Activated T-helper 1 cell treated with Interleukin-2 at 50 U/mL for 16 hours (primary cell): ENCODE measurements at places on chromosomes 1 and 21.

DNA sequence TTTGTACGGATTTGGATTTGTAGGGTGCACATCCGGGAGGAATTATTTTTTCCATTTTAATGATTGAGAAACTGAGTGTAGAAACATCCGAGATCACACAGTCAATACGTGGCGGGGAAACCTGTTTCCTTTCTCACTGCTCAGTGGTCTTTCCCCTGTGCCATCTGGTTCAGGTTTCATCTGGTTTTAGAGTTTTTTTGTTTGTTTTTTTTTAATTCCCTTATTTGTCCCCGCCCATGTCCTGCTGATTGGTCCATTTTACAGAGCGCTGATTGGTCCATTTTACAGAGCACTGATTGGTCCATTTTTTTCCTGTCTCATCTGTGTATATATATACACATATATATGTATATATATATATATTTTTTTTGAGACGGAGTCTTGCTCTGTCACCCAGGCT, 6.0 kb downstream of the TRPM2 start:
- DNase-seq, result no peak

- no peak for DNase-seq
These were observed 68.9 kb downstream of the ST3GAL3 start for GRCh38 chr1:43776043-43776761.

DNA sequence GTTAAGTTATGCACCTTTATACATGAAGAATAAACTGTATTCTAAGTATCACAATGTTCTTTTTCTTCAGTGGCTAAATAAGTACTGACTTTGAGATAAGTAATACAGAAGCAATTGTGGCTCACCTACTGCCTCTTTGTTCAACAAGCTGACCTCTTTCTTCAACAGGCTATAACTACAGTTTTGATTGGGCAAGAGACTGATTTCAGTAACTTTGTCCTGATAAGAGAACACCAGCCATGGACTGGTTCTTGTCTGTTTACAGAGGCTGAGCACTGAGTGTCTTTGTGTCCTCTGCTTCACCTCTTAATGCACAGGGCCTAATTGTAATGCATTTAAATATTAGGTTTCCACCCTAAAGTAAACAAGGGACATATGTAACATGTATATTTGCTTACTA, 34.6 kb upstream of the PDE4B start:
- DNase-seq, result no peak

DNA sequence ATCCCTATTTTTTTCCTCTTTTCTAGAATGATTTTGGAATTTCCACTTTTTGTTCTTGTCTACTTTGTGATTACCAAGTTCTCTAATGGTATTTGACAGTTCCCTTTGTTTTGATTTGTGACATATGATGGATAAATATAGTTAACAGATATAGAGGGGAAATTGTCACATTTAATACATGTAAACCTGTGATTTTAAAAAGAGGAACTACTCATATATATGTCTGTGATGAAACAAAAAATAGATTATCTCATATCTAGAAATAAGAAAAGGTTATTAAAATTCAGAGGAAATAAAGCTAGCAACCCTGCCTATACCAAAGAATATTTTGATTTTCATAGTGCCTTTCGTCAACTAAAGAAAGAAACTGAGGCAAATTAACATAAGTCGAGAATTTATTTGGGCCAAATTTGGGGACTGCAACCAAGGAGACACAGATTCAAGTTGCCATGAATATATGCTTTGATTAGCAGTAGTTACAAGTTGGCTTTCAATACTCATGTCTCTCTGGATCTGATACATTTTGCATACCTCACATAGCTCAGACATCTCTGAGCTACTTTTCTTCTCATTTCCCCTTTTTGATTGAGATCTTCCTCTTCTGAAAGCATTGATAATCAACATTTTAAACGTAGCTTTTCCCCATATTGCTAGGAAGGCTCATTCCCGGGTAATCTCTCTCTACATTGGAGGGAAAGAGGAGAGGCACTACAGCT, 15.6 kb upstream of the C21orf91 start:
- DNase-seq, result no peak

DNA sequence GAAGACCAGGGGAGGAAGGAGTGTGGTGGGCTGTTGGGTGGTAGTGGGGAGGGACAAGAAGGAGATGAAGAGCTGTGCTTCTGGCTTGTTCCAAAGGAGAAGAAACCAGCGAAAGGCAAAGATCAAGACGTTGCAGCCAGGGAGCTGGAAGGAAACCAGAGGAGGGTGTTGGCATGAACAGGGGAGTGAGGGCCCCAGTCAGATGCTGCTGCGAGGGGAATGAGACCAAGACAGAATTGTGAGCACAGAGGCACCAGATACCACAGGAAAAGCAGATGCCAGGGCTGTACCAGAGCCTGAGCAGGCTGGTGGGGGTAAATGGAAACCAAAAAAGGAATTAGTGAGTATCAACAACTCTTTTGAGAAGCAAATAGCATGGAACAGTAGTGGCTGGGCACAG, 6.0 kb downstream of the LAD1 start:
- DNase-seq, result no peak

- DNase-seq, result no peak
These were observed 181.3 kb downstream of the C1orf21 start for GRCh38 chr1:184568148-184568547.

GRCh38 chr1:245585252-245585959, 430.6 kb downstream of the KIF26B start:
- DNase-seq, result no peak

- no peak for DNase-seq
These were observed 44.1 kb downstream of the SIM2 start for GRCh38 chr21:36743008-36743407.

- DNase-seq, result no peak
These were observed 1.6 kb downstream of the GNPAT start for GRCh38 chr1:231242516-231243198.

DNA sequence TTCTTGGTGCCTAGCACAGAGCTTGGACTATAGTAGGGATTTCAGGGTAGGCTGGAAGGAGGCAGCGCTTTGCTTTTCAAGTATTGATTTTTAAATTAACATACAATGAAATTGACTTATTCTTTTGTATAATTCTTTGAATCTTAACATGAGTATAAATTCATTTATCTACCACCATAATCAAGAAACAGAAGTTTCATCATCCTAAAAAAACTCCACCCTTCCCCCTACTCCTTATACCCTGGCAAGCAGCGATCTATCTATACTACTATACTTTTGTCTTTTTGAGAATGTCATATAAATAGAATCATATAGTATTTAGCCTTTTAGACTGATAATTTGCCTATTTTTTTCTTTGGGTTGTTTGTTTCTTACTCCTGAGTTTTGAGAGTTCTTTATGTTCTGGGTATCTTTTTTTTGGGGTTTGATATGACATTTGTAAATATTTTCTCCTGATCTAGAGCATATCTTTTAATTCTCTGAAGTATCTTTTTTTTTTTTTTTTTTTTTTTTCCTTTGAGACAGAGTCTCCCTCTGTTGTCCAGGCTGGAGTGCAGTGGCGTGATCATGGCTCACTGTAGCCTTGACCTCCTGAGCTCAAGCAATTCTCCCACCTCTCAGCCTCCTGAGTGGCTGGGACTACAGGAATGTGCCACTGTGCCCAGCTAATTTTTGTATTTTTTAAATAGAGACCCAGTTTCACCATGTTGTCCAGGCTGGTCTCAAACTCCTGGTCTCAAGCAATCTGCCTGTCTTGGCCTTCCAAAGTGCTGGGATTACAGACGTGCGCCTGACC, 6.4 kb downstream of the RPS6KC1 start:
- no peak for DNase-seq

- no peak for DNase-seq
These were observed 7.8 kb upstream of the HSD17B7 start for GRCh38 chr1:162782671-162783070.

DNA sequence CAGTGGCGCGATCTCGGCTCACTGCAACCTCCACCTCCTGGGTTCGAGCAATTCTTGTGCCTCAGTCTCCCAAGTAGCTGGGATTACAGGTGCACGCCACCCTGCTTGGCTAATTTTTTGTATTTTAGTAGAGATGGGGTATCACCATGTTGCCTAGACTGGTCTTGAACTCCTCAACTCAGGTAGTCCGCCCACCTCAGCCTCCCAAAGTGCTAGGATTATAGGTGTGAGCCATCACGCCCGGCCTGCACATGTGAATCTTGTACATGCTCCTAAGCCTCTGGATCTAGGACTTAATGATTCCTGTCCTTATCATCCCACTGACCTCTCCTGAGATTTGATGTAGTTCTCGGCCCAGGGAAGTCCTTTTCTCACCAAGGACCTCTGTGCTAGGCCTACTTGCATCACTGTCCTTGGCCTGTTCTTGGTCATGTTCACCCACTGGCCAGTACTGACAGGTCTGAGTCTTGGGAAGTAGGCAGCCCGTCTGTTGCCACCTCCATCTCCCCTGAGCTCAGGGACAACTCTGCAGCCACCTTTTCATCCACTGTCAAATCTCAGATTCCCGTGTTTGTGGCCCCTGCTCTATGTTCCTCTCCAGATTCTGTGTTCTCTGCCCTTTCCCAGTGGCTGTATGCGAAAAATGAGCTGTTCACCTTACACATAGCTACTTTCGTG, 9.4 kb downstream of the HYI start:
- no peak for DNase-seq
